H7 (cell line): ENCODE measurements at places on chromosomes 2 and 18.

DNA sequence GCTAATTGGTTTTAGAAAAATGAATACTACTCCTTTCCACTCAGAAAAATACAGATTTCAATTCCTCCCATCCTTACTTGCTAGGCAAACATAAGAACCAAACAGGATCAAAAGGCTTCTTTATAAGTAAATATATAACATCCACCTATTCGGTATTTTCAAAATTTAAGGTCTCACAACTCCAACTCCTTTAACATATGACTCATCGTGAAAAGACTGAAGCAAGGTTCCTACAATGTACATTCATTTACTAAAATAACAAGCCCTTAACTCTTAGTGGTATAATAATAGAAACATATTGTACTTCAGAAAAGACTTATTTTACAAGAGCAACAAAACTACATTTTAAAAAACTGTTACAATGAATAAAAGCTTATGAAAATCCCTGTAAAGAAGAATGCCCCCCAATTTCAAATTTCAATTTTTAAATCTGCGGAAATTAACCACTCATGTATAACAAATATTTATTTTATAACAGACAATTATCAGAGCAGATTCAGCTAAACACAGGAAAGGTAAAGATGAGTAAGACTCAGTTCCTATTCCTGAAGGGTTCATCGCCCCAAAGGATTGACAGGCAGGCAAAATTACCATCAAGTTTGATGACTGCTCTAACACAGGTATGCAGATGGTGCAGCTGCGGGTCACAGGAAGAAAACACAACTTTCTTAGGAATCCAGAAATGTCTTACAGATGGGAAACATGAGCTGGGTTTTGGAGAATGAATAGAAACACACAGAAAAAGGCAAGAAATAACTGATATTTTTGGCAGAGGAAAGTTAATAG is 96.4 kb downstream of the COBLL1 start:
- DNase-seq: no peak

- no peak for DNase-seq
Measured at GRCh38 chr2:145460112-145460511, 940.2 kb upstream of the ZEB2 start.

DNA sequence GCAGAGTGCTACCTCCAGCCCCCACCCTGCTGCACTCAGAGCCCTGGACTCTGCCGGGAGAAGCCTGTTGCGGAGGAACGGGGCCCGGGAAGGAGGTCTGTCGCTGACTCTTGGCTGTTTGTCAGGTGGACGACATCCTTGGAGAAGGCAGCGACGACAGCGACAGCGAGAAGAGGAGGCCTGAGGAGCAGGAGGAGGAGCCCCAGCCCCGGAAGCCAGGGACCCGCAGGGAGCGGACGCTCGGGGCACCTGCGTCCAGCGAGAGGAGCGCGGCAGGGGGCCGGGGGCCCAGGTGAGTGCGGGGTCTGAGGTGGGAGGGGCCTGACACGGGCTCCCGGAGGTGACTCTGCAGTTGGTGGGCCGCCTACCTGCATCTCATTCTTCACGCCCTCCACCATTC is 56.6 kb downstream of the CTDP1 start:
- DNase-seq: no peak

DNA sequence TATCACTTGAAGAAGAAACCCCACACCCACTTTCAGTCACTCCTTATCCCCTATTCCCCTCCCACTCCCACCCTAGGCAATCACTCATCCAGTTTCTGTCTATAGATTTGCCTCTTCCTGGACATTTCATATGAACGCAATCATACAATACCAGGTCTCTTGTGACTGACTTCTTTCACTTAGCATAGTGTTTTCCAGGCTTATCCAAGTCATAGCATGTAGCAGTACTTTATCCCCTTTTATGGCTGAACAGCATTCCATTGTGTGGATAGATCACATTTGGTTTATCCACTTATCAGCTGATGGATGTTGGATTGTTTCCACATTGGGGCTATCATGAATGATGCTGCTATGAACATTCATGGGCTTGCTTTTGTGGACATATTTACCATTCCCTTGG is 6.6 kb downstream of the CFAP221 start:
- no peak for DNase-seq

GRCh38 chr2:127106991-127107621 is at the start of gene BIN1:
TSS of gene BIN1 (minus strand) at chr2:127107154. CDS start at chr2:127106943, 211 bp downstream.
- DNase-seq: peak; percentile 97

GRCh38 chr2:55452879-55453278 is 33.2 kb upstream of the CCDC88A start:
- DNase-seq: no peak

DNA sequence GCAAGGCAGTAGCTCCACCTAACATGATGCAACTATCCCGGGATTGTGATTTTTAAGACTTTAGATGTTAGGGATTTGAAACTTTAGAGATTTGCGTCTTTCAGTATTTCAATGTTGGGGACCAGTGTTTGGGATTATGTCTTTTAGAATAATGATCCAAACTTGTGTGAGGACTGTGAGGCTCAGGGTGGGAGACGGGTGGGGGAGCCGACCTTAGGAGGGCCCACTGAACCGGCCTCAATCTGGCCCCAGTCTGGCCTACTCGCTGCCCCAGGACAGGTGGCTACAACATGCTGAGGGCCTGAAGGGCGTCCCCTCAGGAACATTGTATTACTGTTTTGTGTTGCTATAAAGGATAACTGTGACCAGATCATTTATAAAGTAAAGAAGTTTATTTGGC is 10.7 kb downstream of the AMER3 start:
- no peak for DNase-seq

GRCh38 chr18:12231040-12231882 is 22.9 kb upstream of the CIDEA start:
- no peak for DNase-seq

GRCh38 chr2:71927757-71928715 is 219.6 kb downstream of the CYP26B1 start:
- peak; percentile 8 for DNase-seq

GRCh38 chr18:69432847-69433246 is 32.2 kb downstream of the DOK6 start:
- DNase-seq: no peak

DNA sequence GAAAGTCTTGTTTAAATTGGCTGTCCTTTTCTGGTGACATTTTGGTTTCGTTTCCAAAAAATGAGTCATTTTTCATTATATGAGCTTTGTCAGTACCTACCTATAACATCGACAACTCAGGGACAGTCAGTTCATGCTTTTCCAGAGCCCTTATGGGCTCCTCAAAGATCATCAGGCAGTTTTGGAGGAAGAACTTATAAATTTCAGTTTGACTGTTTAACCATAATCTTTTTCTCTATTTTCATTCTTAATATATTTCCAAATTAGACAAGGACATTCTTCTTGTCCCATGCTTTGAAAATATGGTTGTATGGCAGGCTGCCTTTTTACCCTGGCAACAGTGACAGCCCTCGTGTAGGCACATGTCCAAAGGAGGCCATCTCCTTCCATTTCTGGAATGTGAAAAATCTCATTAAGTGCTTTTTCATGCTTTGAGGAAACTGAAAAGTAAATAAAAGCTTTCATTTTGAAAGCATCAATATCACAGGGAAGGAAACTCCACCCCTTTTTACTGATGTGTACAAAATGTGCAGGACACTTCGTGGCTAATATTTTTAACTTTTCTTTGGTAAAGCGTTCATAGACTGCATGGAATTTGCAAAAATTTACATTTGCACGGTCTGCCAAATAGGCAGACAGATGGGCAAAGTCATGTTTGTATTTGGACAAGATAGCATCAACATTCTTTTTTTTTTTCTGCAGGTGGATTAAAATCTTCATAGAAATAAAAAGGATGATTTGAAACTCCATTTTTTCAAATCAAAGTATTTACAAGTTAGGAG is 7.2 kb upstream of the PROC start:
- no peak for DNase-seq

- DNase-seq: no peak
Measured at GRCh38 chr18:74611765-74612164, 14.1 kb downstream of the ZNF407 start.

GRCh38 chr2:191245869-191246531 is 796 bp downstream of the MYO1B start:
- peak; percentile 86 for DNase-seq

DNA sequence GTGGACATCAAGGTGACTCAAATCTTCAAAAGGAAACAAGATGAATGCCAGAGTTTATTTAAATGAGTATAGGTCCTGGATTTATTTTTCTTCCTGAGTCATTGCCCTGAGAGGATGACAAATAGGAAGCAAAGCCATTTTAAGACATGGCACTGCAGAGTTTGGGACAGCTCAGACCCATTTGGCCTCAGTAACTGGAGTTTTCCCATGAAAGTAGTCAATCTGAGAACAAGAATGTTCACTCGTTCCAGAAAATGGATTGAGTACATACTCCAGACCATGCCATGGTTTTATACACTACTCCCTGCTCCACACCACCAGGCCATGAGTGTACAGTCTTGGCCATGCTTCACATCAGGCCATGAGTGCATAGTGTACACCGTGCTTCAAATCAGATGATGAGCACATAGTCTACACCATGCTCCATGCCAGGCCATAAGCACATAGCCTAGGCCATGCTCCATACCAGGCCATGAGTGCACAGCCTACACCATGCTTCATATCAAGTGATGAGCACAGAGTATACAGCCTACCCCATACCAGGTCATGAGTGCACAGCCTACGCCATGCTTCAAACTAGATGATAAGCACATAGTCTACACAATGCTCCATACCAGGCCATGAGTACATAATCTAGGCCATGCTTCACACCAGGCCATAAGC is 202.4 kb downstream of the FBXO15 start:
- no peak for DNase-seq

DNA sequence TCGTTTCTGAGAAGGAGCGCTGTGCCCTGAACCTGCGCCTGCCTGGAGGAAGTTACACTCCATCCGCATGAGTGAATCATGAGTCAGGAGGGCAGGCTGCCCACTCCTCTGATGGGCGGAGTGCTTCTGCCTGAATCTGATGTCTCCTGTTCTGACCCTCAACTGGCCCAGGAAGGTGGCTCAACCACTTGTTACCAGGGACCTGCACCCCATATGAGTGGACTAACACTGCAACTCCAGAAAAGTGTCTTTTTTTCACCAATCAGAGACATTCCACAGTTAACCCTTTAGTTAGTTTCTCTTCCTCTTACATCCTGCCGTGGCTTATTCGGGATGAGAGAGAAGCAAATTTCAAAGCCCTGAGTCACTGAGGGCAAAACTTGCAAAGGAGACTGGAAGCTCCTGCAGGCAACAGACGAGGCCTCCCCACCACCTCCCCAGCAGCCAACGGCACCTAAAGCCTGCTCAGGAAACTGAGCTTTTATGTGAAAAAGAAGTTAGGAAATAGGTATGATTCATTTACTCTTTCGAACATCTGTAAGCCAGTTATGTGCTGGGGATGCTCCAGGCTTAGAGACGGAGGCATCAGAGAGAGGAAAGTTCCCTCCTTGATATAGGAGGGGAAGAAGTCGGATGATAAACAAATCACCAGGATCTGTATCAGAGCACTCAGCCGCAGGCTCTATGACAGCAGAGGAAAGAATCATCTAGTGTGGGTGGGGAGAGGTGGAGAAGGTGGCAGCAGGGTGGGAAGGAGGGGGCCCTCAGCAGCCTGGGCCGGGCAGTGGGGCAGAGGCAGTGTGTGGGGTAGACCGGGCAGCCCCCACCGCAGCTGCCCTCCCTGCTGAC is 30.9 kb downstream of the MBP start:
- DNase-seq: peak; percentile 60

DNA sequence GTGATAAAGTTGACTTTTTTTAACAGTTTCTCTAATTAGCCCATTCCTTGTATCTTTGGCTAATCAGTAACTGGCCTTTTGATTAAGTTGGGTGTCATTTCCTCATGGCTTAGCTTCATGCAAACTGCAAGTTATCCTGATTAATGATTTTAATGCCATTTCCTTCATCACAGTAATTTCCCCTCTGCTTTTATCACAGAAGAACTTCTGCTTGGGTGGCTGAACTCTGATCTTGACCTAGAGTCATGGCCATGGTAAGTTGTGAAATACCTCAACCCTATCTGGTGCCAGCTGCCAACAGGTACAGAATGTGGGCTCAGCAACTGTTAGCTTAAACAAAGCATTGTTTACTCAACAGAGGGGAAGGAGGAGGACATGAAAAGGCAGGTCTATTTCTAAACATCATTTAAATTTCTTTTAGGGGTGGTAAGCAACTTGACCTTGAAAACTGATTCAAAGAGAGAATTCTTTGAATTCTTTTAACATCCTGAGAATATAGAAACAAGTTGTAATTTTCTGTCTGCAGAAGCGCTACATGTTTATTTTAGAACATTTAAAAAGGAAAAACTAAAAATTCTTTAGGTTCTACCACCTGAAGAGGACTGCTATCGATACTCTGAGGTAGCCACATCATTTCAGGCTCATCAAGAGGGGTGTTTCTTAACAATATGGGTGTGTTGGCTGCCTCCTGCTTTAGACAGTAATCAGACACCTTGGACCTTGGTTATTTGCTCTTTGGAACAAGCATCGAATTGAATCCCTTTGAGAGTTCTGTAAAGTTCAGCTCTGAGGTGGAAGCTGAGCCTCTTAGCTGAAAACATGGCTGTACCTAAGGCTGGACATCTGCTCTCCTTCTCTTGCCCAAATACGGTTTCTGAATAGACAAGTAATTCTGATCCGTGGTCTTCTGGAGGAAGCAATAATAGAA is 39.7 kb downstream of the ANXA4 start:
- no peak for DNase-seq

- peak; percentile 52 for DNase-seq
Measured at GRCh38 chr2:112465382-112465781, 16.6 kb upstream of the TTL start.

GRCh38 chr2:168312036-168312822 is 64.8 kb upstream of the STK39 start:
- no peak for DNase-seq

DNA sequence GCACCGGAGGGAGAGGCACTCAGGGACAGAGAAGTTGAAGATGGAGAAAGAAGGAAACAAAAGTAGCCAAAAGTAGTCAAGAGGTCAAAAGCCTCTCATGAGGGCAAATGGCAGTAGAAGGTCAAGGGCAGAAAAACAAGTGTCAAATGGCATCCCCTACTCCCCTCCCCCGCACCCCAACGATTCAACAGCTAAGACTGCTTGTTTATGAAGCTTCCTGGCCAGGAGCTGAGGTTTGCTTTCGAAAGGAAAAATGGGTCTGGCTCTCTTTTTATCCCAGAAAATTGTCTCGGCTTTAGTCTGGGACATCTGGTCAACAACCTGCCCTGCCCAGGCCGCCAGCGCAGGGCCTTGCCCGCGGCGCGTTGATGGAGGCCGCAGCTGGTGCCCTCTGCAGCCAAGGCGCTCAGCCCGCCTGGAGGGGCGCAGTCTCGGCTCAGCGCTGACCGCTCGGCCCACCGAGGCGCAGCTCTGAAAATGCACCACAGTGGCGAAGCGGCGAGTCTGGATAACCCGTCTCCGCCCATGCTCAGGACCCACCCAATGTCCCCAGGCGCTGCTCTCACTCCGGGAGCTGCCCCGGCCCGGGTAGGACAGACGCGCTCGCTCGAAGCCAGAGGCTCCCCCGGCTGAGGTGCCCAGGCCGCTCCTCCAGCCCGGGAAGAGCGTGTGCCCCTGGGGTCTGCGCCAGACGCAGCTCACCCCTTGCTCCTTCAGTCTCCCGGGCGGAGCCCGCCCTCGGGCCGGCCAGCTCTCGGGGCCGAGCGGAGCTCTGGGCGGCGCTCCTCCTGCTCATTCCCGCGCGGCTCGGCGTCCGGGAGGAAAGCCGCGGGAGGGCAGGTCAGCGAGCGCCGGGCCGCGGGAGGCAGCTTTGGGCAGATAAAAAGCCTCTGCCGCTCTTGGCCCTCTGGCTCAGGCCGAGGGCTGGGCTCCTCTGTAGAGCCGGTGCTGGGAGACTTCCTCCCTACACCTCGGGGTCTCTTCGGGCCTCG is 1.8 kb upstream of the TBR1 start:
- peak; percentile 81 for DNase-seq

GRCh38 chr2:19367326-19367725 is 8.9 kb upstream of the OSR1 start:
- no peak for DNase-seq

- DNase-seq: no peak
Measured at GRCh38 chr2:31271851-31272267, 37.9 kb downstream of the EHD3 start.
